ENCODE measurements at places on chromosomes 6 and 20.

GRCh38 chr6:41451515-41452163, 94.5 kb upstream of the FOXP4 start:
- DNase-seq: no peak

DNA sequence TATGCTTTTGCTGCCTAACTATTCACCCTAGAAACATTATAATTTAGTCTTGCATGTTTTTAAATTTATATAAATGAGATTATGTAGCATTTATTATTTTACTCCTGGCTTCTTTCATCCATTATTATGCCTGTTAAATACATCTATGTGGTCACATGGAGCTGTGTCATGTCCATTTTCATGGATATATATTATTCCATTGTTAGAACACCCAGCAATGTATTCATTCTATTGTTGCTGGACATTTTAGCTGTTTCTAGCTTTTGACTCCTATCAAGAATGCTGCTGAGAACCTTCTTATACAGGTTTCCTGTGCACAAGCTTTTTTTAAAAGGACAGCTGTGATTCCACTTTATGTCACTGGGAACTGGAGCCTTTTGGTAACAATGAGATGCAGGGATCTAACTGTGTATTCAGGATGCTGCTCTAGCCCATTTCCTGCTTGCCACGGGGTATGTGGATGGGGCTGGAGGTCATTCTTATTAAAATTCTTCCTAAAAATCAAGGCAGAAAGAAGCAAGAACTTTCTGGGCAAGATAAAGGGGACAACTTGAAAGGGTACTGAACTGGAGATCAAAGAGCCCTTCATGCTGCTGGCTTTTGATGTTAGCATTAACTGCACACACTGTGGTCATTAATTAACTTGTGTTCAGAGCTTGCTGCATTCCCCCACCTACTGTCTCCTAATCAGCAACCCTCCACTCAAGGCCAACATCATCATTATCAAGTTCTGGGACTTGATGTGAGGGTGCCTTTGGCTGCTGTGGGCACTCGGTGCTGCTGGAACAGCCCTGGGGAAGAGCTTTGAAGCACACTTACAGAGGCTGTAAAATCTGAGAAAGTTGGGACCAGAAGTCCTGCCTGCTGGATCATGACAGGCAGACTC, 96.6 kb upstream of the AKIRIN2 start:
- no peak for DNase-seq

GRCh38 chr6:26044140-26045064, 42.8 kb upstream of the HFE start:
- no peak for DNase-seq

GRCh38 chr6:144662812-144663365, 377.8 kb downstream of the UTRN start:
- DNase-seq: no peak

GRCh38 chr6:124604719-124605118, 357.5 kb upstream of the RNF217 start:
- DNase-seq: no peak

GRCh38 chr6:40755046-40755681, 168.0 kb upstream of the LRFN2 start:
- DNase-seq: no peak

GRCh38 chr6:24911796-24912382, 23.9 kb downstream of the RIPOR2 start:
- no peak for DNase-seq

DNA sequence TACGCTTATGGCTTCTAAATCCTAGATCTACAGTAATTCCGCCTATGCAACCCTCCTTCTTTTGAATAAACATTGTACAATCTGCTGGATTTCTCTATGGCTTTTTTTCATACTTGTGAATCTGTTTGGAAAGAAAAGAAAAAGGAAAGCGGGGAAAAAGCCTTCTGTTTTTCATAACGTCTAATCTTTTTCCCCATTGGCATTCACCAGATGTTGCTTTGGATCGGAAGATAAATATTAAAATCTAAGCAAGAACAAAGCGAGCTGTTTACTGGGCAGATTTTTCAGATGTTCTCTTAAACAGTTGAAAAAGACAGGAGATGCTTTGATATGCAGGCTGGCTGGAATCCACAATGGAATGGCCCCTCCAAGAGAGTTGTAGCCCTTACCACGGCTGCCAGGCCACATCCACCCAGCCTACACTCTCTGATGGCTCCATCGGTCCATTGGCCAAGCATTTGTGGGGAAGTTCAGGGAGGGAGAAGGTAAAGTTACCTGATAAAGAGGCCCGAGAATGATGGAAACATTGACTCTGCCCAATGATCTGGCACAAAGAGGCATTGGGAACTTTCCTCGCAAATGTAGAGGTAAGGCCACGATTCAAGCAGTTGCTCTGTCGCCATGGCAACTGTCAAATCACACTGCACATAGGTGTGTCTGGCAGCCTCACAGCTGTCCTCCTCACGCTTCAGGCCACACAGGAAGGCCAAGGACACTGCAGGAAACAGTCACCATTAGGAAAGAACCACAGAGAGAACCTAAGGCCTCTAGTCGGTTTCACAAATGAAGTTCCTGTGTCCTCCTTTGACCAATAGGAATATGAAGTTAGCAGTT, 70.3 kb downstream of the PKHD1 start:
- no peak for DNase-seq

GRCh38 chr20:44888226-44889103, 3.0 kb downstream of the YWHAB start:
- no peak for DNase-seq

- no peak for DNase-seq
Measured at GRCh38 chr20:63103402-63104311, 96.9 kb upstream of the BHLHE23 start.

GRCh38 chr6:25698631-25699030, 46.6 kb downstream of the SCGN start:
- DNase-seq: no peak

- DNase-seq: no peak
Measured at GRCh38 chr20:16955462-16955861, 207.3 kb downstream of the OTOR start.

Data from hematopoietic multipotent progenitor cell (in vitro differentiated cells).